Caki2 (cell line): ENCODE measurements at places on chromosomes 3 and 15. TPM values are rescaled to one million over a fixed set of nuclear protein-coding genes. Genes with fewer than 3 reads are reported as not detected.

DNA sequence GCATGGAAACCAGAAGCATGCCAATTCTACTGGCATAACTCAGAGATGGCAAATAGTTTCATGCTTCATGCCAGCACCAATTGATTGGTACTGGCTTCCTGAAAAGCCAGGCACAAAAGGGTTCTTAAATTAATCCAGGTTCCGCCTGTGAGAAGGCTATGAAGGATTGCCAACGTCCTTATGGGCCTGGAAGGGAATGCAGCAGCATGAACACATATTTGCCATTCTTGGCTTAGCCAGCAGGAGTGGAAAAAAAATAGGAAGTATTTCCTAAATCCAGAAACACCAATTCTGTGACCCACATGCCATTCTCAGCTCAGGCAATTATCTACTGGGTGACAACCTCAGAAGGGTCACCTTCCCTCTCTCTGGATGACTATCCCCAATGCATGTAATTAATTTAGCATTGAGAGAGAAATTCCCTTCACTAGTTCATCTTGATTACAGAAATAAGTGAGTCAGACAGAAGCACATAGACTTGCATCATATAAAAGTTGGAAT is 36.0 kb downstream of the ADAMTS9 start:
- DNase-seq = no peak

DNA sequence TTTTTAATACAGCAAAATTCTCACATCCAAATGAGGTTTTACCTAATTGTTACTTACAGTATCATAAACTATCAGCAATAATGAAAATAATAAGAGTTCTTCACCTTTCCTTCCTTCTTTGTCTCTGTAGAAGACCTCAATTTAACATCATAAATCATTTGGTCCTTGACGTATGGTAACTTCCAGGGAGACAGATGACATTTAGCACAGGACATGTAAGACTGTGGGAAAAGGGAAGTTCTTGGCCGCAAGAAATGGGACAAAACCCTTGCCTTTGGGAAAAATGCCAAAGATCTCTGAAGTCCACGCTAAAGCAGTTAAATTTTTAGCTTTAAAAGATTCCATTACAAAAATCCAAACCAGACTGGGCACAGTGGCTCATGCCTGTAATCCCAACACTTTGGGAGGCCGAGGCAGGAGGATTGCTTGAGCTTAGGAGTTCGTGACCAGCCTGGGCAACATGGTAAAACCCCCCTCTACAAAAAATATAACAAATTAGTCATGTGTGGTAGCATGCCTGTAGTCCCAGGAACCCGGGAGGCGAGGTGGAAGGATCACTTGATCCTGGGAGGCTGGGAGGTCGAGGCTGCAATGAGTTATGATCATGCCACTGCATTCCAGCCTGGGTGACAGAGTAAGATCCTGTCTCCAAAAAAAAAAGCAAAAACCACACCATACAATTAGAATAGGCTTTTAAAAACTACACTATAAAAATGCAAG is 8.8 kb downstream of the PTPN9 start:
- no peak for DNase-seq

GRCh38 chr3:162525771-162526170 is 1029.2 kb downstream of the OTOL1 start:
- no peak for DNase-seq

The FGF7 gene
- not detected in 2 replicates for total RNA-seq

DNA sequence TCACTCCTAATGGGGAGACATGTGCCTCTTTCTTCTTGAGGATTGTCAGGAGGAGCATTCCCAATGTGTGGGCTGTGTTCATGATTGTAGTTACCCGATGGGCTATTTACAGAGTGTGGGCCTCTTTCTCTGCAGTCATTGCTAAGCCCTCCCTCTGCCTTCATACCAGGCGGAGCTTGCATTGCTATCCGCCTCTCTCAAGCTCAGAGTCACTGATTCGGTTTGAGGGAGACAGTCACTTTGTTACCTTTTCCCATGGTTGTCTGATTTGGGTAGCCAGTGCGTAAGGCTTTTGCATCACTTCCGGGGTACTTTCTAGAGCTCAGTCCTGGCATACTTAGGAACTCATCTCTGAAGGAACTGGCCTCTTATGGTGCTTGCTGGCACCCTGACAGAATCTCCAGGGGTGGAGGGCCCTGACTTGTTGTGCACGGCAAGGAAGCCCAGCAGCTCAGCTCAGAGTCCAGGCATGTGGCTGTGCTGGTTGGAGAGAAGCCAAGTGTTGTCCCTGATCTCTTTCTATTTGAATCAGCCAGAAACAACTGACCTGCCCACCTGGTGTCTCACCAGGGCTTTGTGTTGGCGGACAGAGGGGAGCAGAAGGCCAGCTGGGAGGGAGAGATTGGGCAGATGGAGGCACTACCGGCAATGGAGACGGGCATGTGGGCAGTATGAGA is 79.8 kb downstream of the EPHB1 start:
- DNase-seq = no peak

- DNase-seq = no peak
Measured at GRCh38 chr3:27571345-27571744, 87.2 kb upstream of the SLC4A7 start.
